ENCODE measurements at places on chromosomes 7 and 10.

- DNase-seq, result no peak
Observed at GRCh38 chr10:130254662-130255061, 118.5 kb downstream of the GLRX3 start.

- peak; percentile 54 for DNase-seq
Observed at GRCh38 chr7:132394283-132395198, 181.7 kb downstream of the PLXNA4 start.

- DNase-seq, result no peak
Observed at GRCh38 chr7:121017586-121017985, 29.1 kb downstream of the CPED1 start.

DNA sequence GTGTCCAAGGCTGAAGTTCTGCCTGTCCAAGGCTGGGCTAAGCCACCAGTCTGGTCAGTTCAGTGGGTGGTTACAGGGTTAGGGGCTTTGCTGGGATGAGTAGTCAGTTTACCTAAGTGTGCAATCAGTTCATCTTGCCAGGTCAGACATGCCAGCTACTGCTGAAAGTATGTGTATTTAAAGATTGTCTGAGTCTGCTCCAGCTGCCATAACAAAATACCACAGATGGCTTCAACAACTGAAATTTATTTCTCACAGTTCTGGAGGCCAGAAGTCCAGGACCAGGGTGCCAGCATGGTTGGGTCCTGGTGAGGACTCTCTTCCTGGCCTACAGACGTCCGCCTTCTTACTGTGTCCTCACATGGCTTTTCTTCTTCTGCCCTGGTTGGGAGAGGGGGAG is 52.4 kb upstream of the TNS3 start:
- no peak for DNase-seq

GRCh38 chr7:42181566-42181965 is 55.4 kb downstream of the GLI3 start:
- DNase-seq, result no peak

GRCh38 chr7:120097020-120097419 is 176.0 kb upstream of the KCND2 start:
- DNase-seq, result no peak

Data from CD4-positive, alpha-beta T cell treated with Interleukin-1 beta for 1 hour (primary cell).